ENCODE measurements at places on chromosomes 12 and 14.

DNA sequence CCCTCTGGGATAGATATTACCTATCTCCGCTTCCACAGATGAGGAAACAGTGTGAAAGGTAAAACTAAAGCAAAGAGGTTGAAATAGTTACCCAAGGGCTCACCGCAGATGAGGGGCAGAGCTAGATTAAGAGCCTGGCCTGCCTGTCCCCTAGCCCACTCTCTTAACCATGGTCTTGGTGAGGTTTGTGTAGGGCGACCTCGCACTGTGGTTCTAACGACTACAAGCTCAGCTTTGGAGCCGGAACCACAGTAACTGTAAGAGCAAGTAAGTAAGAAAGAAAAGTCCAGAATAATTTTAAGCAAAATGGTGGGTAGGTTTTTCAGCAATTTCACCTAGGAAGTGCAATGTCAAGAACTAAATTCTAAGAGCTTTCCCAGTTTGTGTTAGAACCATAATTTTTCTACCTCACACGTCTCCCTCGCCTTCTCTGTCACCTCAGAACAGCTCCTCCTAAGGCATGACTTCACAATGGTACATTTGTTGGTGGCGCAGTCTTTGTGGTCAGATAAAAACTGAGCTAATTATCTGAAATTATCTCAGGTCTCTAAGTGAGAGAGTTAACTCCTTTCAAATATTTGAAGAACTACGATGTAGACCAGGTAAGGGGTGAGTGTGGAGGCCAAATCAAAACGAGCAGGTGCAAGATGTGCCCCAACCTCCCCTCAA, 64.8 kb downstream of the DAD1 start:
- no peak for DNase-seq

DNA sequence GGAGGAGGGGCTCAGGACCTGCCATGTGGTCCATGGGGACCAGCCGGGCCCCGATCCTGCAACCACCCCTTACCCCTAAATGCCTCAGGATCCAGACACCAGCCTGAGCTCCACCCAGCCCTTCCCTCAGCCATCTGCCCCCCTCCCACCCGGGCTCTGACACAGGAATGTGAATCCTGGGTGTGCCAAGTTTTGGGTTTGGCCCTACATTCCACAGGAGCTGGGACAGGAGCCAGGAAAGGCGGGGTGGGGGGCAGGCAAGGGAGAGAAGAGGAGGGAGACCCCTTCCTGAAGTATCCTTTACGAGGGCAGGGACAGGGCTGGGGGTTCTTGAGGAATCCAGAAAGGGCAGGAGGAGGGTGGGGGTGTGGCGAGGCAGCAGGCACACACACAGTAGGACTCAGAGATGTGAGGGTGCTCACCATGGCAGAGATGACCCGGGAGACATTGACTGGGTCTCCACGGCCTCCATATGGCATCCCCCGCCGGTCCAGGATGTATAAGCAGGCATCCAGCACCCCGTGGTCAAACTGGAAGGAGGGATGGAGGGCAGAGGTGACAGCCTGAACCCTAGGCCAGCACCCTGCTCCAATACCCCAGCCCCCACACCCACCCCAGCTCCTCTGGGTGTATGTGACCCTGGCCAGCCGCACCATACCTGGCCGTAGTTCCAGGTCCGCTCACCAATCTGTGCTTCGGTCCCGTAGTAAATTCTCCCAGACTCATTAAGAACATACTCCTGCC, 3.5 kb downstream of the TGM1 start:
- no peak for DNase-seq

DNA sequence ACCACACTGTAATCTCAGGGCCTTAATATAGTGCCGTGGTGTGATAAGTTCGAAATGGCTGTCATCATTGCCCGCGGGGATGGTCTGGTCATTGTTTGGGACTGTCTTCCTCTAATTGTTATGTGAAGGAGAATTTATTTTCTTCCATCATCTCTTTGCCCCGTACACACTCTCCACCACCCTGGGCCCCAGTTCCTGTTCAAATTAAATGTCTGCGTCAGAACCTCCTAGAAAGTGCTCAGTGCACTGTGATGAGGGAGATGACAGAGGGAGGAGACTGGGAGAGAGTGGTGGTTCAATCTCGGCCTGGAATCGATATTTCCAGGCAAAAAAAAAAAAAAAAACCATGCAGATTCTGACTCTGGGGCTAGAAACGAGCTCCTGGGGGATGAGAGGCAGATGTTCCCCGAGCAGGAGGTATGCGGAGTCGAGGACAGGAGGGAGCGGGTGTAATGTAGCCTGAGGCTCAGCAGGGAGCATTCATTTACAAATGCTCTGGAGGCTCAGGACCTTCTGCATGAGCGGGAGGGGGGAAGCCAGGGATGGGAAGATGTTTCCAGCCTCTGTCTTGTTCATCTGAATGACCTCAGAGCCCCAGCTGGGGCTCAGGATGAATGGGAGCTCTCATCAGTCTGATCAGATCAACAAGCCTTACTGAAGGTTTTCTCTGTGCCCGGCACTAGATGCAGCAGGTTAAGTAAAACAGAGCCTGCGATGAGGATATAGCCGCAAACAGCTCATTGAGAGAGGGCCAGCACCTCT, 219.5 kb downstream of the TBX5 start:
- peak; percentile 63 for DNase-seq

DNA sequence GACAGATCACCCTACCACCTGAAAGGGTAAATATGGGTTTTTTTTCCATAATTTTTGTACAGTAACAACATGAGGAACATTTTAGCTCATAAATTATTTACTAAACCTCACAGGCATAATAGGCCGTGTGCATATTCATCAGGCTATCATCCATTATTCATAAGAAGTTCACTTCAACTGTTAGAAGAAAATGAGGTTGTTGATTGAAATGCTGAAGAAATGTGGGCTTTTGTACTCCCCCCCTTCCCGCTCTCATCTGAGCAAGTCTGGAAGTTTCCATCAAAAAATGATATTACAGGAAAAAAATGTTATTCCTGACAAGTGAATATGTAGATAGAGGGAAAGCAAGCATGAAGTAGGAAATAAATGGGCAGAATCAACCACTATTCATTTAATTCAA, 7.9 kb upstream of the POU6F1 start:
- no peak for DNase-seq

- DNase-seq = no peak
Observed at GRCh38 chr14:32225378-32225920, 22.4 kb upstream of the RNU6-8 start.

DNA sequence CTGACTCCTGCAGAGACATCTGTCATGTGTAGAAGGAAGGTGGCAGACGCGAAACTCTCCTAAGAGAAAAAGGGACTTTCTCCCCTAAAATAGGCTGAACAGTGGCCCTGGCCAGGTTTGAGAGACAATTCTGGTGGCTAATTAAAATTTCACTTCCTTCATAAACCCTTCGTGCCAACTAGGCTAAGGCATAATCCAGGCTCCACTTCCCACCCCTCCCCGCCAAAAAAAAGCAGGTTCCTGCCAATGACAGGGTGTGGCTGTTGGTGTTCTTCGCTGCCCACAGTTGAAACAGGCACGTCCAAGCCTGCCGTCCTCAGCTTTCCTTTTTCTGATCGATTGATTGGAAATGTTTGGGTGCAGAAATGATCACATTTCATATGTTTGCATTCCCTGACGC, 144.6 kb downstream of the GCH1 start:
- no peak for DNase-seq

DNA sequence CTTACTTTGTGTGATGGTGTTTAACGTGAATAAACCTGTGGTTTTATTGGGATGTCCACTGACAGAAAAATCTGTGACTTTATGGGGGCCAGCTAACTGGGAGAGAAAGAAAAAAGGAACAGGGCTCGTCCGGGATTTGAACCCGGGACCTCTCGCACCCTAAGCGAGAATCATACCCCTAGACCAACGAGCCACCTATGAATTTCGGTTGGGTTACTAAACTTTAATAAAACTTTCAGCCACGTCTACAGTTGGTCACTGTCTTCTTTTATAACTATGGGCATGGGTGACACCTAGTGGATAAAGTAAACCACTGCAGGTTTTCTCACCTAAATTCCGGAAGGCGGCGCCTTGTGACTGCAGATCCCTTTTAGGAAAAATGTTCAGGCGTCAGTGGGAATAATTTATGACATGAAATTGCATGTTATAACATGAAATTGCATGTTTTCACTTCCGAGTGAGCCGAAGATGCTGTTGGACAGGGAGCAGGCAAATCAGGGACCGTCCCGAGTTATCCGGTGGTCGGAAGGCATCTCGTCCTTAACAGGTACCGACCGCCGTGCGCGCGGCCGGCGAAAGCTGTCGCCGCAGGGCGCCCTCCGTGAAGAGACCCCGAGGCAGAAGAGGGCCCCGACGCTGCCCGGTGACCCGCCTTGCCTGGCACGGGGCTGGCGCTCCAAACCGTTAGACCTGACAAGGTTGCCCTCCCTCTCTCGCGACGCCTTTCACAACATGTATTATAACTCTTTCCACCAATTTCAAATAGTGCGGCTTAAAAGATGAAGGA, 18.2 kb upstream of the RNASE12 start:
- peak; percentile 28 for DNase-seq

- DNase-seq = no peak
Observed at GRCh38 chr14:84885061-84885460, 644.9 kb upstream of the FLRT2 start.

DNA sequence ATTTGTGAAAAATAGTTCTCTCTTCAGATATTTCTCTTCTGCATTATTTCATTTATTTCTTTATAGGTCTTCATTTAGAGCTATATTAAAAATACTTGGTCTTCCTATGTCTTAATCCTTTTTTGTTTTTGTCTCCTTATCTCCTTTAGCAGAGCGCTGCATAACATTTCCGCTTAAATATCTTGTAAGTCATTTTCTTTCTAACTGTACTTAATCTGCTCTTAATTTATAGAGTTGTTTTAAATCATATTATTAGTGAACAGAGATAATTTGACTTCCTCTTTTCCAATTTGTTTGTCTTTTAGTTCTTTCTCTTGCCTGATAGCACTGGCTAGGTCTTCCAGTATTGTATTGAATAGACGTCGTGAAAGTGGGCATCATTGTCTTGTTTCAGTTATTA, 18.0 kb downstream of the LUM start:
- no peak for DNase-seq

DNA sequence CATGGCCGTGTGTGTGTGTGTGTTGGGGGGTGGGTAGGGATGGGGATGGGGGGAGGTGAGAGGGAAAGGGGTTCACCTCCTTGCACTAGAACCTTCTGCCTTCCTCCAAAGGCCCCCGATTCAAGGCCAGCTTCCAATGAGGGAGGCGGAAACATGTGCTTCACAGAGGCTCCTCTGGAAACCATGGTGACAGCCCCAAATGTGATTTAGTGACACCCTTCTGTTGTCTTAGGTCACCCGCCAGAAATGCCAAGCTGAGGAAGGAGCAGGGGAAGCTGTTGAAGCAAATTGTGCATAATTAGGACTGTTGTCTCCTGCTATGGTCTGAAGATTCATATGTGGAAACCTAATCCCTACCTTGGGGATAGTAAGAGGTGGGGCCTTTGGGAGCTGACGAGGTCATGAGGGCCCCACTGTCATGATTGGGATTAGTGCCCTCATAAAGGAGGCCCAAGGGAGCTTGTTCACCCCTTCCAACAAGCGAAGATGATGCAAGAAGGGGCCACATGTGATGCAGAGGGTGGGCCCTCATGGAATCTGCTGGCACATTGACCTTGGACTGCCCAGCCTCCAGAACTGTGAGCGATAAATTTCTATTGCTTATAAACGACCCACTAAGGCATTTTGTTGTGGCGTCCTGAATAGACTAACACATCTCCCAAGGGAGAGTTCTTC, 95.2 kb downstream of the AACS start:
- no peak for DNase-seq

DNA sequence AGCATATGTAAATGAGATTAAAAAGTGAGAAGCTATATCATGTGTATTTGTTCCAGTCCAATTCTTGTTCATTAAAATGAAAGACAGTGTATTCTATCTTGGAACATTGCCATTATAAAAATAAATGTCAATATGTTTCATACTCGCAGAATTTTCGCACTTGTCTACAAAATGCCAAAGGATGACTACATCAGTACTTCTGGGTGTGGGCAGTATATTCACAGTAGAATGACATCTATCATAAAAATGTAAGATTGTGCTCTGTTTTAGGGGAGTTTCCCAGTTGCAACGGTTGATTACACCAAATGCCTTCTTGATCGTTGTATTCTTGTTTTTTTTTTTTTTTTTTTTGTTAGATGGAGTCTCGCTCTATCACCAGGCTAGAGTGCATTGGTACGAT, 292.3 kb upstream of the E2F7 start:
- DNase-seq = no peak

DNA sequence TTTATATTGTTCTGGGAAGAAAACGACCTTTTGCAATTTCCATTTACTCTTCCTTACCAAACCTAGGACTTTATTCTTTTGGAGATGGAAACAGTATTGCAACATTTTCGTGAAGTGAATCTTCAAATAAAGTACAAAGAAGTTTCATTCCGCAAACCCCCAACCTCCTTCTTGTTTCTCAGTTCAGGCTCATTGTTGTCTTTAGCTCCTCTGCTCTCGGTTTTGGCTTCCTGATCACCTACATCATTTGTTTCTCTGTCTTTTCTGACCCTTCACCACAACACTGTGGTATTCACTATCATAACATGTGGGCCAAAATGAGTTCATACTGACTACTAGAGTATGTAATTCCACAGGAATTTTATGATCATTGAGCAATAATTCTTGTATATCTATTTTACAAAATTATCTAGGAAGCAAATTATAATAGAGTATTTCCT, 266.8 kb downstream of the ADAMTS20 start:
- DNase-seq = no peak

- DNase-seq = no peak
Observed at GRCh38 chr12:28258998-28259397, 68.7 kb downstream of the CCDC91 start.

GRCh38 chr12:89968151-89968700, 259.6 kb upstream of the ATP2B1 start:
- no peak for DNase-seq

DNA sequence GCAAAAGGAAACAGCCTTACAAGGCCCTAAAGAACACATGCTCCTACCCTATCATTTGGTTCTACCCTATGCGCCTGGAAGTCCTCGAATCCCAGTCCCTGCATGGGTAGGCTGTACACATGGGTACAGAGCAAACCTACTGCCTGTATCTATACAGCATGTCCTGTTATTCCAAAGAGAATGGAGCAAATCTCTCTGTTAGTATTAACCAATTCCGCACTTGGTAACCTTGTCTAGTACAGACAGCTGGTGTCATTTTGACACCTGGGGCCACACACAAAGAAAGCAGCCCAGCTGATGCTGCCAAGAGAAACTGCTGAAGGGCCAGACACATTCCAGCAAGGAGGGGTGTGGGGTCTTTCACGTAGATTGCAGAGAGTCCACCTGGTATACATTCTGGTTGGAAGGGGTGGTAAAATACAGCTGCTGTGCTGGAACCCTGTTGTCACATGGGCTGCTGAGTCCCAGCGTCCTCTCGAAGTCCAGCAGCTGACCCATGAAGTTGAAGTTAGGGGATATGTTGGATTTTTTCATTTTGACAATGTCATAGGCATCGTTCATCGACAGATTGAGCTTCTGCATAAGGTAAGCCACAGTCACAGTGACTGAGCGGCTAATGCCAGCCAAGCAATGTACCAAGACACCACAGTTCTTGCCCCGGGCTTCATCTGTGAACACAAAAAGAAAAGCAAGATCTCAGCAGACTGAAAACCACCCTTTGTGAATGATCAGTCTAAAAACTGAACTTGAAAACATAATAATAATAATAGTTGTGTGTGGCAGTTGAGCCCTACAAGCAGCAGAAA, 3.2 kb downstream of the DUSP6 start:
- DNase-seq = peak; percentile 12

GRCh38 chr14:64060199-64060545, 207.4 kb downstream of the SYNE2 start:
- DNase-seq = no peak
